ENCODE measurements at places on chromosomes 13 and 19.

DNA sequence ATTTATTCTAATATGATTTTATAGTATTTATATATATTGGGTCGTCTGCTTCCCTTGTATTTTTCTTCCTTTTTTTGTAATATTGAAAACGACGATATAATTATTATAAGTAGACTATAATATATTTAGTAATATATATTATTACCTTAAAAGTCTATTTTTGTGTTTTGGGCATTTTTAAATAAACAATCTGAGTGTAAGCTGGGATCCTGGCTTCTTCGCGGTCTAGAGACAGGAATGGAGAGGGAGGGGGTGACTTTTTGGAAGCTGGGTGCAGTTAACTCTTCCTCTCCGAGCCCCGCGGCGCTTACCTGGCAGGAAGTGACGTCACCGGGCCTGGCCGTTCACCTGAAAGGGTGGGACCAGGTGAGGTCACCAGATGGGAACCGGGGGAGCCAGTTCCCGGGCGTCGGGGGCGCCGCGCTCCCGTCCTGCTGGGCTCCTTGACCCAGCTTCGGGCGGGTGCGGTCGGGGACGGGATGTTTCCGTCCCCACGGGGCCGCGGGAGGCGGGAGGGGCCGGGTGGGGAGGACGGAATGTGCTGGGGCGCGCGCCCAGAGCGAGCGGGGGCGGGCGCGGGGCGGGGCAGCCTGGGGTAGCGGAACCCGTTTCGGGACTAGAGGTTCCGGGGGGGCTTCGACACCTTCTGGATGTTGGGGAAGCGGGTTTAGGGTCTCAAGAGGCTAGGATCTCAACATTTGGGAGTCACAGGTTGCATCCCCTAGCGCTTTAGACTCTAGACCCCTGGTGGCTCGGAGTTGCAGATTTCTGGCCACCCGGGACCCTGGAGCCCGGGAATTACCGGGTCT, 2.8 kb downstream of the ZFP36 start:
- DNase-seq: peak; percentile 90

DNA sequence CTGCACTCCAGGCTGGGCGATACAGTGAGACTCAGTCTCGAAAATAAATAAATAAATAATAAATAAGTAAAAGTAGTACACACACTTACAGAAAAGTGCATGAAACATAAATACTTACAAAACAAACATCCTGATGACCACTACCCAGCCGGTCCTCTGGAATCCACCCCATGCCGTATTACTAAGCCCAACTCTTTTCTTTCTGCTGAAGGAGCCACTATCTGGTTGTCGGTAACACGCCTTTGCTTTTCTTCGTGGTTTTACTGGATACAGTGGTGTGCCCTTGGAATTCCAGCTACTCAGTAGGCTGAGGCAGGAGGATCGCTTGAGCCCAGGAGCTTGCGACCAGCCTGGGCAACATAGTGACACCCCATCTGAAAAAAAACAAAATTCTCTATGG, 39.4 kb downstream of the CELF5 start:
- DNase-seq: no peak

DNA sequence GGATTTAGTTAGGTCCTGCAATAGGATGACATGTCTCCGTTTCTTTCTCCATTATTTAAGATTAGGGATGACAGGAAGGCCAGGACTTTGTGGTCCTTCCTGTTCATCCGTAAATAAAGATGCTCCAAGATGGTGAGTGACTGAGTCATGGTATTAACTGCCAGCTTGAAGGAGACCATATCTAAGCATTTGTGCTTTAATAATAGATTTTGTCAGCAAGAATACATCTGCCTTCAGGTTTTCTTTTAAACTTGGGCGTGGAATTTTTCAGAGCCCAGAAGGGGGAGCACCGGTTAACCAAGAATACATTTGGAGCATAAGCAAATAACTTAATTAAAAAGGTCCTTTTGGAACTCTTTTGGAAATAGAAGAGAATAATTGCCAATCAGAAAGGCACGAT, 68.2 kb downstream of the ARHGAP35 start:
- DNase-seq: no peak

- DNase-seq: no peak
These were observed 23.5 kb downstream of the LGALS16 start for GRCh38 chr19:39679056-39679790.

- DNase-seq: no peak
These were observed 76.8 kb downstream of the TUBGCP3 start for GRCh38 chr13:112510987-112511685.

- DNase-seq: peak; percentile 63
These were observed 14.3 kb downstream of the IER2 start for GRCh38 chr19:13164343-13165161.

- DNase-seq: no peak
These were observed 29.6 kb downstream of the EXOC3L2 start for GRCh38 chr19:45215391-45216191.

- no peak for DNase-seq
These were observed 105.6 kb downstream of the POSTN start for GRCh38 chr13:37492741-37493514.

GRCh38 chr13:29756506-29756905, 93.9 kb downstream of the UBL3 start:
- no peak for DNase-seq

GRCh38 chr13:74530011-74530410, 395.8 kb upstream of the KLF12 start:
- DNase-seq: no peak

DNA sequence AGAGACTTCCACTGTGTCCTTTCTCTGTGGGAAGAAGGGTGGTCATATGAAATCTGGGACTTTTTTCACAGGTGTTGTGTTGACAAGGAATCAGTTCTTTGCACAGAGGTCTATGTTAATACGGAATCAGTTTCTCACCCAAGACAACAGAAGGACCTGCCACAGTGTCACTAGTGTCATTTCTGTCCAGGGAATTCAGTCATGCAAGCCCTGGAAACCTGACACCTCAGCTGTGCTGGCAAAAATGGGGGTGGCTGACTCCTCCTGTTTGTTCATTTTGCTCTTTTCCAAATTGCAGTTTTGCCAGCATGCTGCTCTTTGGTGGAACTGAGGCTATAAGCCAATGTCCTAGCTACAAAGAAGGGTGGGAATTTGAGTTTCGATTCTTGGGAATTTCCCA, 49.8 kb upstream of the ESD start:
- DNase-seq: no peak

DNA sequence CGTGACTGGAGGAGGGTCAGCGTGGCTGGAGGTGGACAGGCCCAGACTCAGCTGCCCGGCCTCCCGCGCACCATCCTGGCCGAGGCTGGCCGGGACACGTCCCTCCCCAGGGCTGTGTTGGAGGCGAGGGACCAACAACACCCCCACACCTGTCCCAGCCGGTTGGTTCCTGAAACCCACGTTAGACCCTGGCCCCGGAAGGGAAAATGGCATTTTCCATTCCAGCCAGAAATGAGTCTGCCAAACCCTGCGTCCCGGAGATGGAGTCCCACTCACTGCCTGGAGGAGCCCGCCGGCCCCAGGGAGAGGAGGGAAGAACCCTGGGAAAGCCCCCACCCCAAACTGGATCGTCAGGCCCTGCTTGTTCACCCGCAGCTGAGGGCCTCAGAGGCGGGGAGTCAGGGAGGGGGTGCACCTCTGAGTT, 4.8 kb upstream of the WDR18 start:
- peak; percentile 37 for DNase-seq

DNA sequence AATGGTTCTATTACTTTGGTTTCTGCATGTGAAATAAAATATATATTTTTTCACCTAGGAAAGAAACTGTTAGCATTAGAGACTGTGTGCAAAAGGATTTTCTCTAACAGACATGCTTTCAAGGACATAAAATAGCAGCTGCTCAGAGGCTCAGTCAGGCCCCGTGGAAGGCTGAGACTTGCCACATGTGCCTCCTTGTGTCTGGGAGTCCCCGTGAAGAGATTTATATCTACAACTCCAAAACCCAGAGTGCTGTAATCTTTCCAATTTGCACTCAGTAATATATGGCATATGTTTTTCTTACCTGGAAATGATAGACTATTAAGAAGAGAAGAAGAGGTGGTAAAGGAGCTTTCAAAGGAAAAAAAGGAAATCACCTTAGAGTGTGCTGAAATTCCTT, 371.6 kb upstream of the OBI1 start:
- DNase-seq: no peak

DNA sequence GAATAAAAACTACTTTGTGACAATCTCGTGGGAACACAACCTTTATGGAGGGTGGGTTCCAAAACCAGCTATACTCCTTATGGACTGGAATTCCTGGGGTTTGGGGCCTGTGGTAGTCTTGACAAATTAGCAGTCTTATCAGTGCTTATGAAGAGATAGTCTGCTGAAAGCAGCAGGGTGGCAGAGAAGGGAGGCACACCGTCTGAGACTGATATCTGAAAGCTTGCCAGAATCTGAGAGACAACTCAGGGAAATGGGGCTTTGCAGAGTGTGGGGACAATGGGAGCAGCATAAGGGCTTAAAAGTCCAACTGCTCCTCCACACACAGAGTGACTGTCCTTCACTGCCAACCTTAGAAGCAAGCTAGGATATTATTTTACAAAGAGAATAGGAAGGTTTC, 95.9 kb downstream of the UGGT2 start:
- no peak for DNase-seq

DNA sequence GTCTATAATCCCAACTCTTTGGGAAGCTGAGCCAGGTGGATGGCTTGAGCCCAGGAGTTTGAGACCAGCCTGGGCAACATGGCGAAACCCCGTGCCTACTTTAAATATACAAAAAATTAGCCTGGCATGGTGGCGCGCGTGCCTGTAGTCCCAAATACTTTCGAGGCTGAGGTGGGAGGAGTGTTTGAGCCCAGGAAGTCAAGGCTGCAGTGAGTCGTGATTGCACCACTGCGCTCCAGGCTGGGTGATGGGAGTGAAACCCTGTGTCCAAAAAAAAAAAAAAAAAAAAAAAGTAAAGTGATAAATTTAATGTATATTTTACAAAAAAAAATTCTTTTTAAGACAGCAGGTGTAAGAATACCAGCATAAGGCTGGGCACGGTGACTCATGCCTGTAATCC, 17.6 kb downstream of the TMEM38A start:
- no peak for DNase-seq
